ENCODE measurements at places on chromosomes 7 and 10.

DNA sequence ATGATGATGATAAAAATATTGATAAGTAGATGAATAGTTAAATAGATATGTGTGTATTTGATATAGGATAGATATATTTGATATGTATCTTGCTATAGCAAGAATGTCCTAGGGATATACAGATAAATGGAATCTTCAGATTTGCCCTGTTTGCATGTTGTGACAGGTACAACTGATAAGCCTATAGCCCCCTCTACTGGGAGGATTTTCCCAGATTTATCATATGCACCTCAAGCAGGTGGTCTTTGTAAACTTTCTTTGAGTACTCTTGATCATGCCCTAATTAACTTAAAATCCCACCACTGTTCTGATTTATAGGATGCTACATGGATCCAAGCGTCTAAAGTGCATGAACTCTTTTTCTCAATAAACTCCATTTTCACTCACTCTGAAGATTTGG lies 1050.7 kb downstream of the SORCS3 start:
- peak; percentile 26 for DNase-seq

- DNase-seq, result no peak
Observed at GRCh38 chr10:80122110-80122710, 10.3 kb upstream of the PLAC9 start.

- DNase-seq, result no peak
Observed at GRCh38 chr7:48438206-48438605, 266.9 kb downstream of the ABCA13 start.

DNA sequence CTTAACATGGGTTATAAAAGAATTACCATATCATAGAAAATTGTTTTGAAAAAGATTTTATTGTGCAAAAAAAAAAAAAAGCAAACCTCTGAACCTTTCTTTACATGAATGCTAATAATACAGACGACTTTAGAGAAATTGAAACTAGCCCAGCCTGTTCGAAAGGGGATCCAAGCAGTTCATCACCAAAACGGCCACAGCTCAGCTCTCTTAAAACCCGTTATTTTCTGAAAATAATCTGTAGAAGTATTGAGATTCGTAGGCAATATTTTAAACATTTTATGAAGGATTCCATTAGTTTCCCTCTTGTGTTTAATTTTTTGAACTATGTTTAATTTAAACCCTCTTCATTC lies 9.9 kb upstream of the GSAP start:
- DNase-seq, result peak; percentile 38

- DNase-seq, result no peak
Observed at GRCh38 chr10:42930516-42931192, 146.2 kb upstream of the RET start.

GRCh38 chr10:78706726-78707540 lies 361.8 kb upstream of the ZMIZ1 start:
- no peak for DNase-seq

Measured in OCI-M1 (cell line).